Sigmoid colon (tissue), 7 donors: ENCODE measurements at places on chromosomes 2 and 18. TPM values are rescaled to one million over a fixed set of nuclear protein-coding genes. Genes with fewer than 3 reads are reported as not detected.

- DNase-seq = no peak
Measured at GRCh38 chr2:154914561-154914960, 216.1 kb downstream of the KCNJ3 start.

DNA sequence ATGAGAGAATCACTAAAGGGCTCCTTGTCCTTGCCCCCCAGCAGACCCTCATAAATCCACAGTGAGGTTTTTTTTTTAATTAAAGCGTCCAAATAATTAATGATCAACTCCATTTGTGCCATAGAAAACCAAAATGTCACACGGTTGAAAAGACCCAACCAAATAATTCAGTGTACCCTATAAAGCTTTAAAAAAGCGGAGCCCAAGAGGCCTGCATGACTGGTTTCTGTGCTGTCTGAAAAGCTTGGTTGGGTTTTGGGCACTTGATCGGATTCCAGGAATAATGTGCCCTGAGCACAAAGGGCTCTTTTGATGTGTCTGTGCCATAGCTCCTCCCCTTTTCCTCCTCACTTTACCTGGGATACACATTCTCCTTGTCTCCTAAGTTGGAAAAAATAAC is 523.2 kb downstream of the TNS1 start:
- no peak for DNase-seq

- no peak for DNase-seq
Measured at GRCh38 chr2:152588998-152589397, 128.3 kb downstream of the PRPF40A start.

The UBR3 gene
- 101 TPM for total RNA-seq

The DSG4 gene
- total RNA-seq = not detected
